ENCODE measurements at places on chromosomes 2 and 18.
A peak's percentile ranks its signal among the peaks of the same experiment; 100 is the strongest.

- DNase-seq, result no peak
Observed at GRCh38 chr2:153105829-153106578, 372.6 kb downstream of the RPRM start.

- no peak for DNase-seq
Observed at GRCh38 chr2:145267451-145267850, 747.5 kb upstream of the ZEB2 start.

- DNase-seq, result peak; percentile 88
Observed at GRCh38 chr2:58046585-58047372, at the start of gene VRK2. Gene VRK2, plus strand, starts transcription at chr2:58046806. Its CDS starts 2,026 bp downstream, at chr2:58048832.

GRCh38 chr2:119494163-119494790 is 30.0 kb downstream of the SCTR start:
- DNase-seq, result no peak

GRCh38 chr2:193253014-193253530 is 1058.3 kb upstream of the TMEFF2 start:
- DNase-seq, result no peak

DNA sequence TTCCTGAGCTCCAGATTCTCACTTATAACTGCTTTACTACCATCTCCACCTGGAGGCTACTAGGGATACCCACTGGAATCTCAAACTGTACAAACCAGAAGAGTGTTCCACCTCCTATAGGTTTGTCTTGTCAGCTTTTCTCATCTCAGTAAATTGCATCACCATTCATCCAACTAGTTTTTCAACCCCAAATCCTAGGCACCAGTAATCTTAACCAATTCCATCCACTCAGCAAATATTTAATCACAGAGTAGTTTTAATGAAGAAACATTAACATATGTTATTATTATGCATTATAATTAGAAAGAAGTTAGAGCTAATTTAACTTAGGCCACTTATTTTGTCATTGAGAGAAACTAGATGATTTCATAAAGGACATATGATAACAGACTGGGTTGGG is 635.0 kb downstream of the DCDC2C start:
- no peak for DNase-seq

DNA sequence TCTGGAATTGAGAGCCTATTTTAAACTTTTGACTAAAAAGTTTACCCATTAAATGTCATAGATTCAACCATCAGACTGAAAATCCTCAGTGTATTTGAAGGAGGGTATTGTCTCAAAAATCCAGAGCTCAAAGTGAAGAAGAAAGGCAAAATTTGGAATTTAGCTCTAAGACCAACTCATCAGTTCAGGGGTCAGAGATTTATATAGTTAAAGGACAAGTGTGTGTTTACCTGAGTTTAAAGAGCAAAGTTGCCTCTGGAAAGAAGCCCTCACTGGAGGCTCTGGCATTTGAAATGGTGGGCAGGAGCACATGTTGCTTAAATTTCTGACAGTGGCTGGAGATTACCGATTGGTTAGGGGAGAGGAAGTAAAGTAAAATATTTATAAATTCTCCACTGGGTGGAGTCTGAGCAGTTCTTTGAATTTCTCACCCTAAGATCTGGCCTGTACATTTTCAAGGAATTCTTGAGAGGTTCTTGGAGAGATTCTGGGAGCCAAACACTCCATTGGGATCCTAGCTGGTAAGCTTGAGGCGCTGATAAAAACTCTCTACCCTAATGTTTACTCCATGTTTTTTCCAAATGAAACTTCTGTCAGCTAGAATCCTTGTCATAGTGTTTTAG is at the start of gene KYNU:
Gene KYNU, plus strand, starts transcription at position 449 of the 623 bp plus-strand sequence. CDS start 7,704 bp downstream, outside the sequence.
- no peak for DNase-seq

DNA sequence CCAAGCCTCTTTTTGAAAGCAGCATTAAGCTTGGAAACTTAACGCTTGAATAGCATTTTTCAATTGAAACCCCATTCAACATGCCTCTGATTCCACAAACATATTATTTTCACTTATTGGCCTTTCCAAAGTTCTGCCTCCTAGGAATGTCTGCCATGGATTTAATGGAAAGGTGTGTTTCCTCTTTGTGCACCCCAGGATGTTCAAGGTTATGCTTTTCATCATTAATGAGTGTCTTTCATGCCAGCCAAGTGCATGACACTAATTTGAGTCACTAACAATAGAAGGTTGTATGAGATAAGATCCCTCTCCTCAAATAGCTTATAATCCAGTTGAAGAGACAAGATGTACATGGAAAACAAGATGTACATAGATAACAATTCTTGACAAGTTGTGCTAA is 84.7 kb downstream of the ALPK2 start:
- no peak for DNase-seq

GRCh38 chr18:77262643-77263465 is 13.2 kb downstream of the GALR1 start:
- DNase-seq, result no peak

- no peak for DNase-seq
Observed at GRCh38 chr18:67901573-67901972, 385.1 kb upstream of the DSEL start.

GRCh38 chr2:238635647-238636051 is 208.9 kb downstream of the ASB1 start:
- DNase-seq, result no peak

- no peak for DNase-seq
Observed at GRCh38 chr18:55447672-55448018, 140.3 kb downstream of the TCF4 start.

- peak; percentile 71 for DNase-seq
Observed at GRCh38 chr2:172437419-172438341, 10.3 kb downstream of the ITGA6 start.

- no peak for DNase-seq
Observed at GRCh38 chr2:48927355-48927754, 171.8 kb upstream of the LHCGR start.

- DNase-seq, result peak; percentile 17
Observed at GRCh38 chr2:219060821-219061791, at the start of gene IHH. Gene IHH, minus strand, starts transcription at chr2:219060921. Its CDS starts 454 bp downstream, at chr2:219060467.

GRCh38 chr2:222862106-222862908 is 1.5 kb downstream of the ACSL3 start:
- no peak for DNase-seq

- no peak for DNase-seq
Observed at GRCh38 chr2:133718688-133719201, 150.5 kb upstream of the NCKAP5 start.

DNA sequence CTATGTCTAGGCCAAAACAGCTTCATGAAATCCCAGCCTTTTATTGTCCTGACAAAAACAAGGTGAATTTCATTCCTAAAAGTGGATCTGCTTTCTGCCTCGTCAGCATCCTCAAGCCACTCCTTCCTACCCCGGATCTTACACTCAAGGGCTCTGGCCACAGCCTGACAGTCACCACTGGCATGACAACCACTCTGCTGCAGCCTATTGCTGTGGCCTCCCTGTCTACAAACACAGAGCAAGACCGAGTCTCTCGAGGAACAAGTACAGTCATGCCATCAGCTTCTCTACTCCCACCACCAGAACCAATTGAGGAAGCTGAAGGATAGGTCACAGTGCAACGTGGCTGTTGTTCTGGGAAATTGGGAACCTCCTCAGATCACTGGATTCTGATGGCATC is 106.1 kb downstream of the ICA1L start:
- DNase-seq, result no peak

DNA sequence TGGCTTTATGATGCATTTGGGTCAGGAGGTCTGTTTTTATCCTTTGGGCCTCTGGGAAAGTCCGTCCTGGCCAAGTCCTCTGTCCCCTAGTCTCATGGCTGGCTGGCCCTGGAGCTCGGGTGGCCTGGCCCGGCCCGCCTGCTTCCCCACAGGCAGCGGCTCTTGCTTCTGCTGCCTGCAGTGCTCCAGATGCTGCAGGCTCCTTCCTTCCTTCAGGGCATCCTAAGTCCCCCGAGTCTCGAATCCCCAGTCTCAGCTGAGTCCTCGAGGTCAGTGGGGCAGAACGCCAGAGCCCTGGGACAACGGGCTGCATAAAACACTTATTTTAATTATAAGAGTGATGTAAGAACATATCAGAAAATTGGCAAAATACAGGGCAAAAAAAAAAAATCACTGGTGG is 71.2 kb downstream of the HPCAL1 start:
- DNase-seq, result no peak

DNA sequence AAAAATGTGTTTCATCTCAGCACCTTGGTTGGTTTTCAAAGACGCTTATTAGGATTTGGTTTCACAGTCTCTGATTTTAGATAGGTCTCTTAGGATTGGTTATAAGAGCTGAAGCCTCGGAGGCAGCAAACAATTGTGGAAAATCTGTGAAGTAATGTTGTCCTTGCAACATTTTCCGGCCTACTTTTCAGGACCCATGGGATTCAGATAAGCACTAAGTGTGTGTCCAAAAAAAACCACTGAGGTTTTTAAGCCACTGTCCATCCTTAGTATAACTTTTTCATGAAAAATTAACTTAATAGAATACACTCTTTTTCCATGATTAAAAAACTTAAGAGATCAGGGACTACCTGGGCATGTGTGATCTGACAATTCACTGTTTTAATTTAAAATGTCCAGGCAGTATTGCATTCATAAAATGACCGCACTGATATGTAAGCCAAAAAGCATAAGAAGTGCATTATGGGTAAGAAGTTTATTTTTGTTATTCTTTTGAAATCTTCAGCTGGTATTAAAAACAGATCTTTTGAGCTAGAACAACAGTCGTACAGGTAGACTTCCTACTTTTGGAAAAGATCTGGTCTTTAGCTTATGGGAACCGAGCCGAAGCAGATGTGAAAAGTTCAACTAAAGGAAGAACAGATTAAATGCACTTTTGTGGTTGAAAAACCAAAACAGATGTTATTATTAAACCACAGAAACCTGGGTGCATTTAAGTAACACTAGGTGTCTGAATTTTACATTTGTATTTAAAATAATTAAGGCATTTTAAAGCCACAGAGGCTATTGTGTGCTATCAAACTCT is 479.4 kb upstream of the ZEB2 start:
- DNase-seq, result no peak

- no peak for DNase-seq
Observed at GRCh38 chr2:19854596-19855541, 46.9 kb downstream of the TTC32 start.

DNA sequence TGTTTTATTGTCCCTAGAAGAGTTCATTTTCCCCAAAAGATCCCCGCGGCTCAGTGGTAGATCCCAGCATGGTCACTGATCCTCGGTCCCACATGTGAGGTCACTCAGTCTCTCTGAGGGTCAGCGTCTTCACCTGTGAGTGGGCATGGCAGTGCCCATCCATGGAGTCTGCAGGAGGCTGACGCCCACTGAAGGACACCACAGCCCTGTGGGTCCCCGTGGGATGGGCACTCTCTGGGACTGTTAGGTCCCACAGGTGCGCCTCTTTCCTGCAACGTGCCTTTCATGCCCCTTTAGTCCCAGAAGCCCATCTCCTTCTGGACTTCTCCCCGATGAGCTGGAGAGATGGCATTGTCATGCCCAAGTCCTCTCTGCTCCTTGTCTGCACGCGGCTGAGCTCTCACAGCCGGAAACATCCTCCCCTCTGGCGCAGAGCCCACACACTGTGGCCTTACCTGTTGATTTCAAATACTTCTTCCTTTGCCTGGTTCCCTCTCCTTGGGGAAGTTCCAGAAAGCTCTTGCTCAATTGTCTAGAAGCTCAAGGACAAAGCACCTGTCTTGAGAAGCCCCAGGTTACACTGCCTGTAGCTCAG is 75.9 kb downstream of the PTGR3 start:
- DNase-seq, result no peak

GRCh38 chr2:152335726-152336118 is 748 bp downstream of the FMNL2 start:
- DNase-seq, result peak; percentile 24

- no peak for DNase-seq
Observed at GRCh38 chr2:42823744-42824453, 31.5 kb upstream of the HAAO start.

- no peak for DNase-seq
Observed at GRCh38 chr2:13686262-13686661, 946.3 kb upstream of the LRATD1 start.

GRCh38 chr18:73365018-73365417 is 497.2 kb upstream of the NETO1 start:
- DNase-seq, result no peak

DNA sequence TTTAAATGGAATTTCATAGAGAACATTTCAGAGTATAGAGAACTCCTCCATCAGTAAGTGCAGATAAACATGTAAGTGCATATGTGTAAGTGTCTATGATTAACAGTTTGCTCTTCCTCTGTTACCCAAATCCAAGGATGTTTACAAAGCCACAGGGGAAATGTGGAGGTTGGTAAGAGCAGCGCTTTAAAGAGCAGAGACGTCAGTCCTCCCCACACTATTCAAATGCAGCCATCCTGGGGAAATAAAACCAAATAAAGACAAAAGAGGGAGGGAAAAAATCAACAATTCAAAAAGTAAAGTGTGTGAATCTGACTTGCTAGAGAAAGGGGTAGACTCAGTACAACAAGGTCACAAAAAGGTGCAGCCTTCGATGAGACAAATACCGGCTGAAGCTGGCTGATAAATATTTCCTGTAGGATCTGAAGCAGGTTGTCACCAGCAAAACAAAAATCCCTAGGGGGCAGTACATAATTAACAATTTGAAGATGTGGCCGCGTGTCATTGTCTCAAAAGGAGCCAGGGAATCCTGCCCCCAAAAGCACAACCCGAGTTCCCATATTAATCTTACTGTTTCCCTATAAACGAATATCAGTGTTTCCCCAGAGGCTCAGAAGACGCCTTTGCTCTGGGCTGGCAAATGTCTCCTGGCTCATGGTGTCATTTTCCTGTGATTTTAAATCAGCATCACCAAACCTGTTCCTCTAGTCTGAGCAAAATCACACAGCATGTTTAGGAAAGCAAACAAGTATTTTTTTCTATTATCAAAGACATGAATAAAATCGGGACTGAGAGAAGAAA is 216.5 kb downstream of the CDCA7 start:
- no peak for DNase-seq

- no peak for DNase-seq
Observed at GRCh38 chr2:157216286-157216965, 41.1 kb upstream of the GALNT5 start.

GRCh38 chr2:176535467-176536113 is 266.3 kb downstream of the MTX2 start:
- no peak for DNase-seq

GRCh38 chr2:53334610-53335009 is 433.0 kb upstream of the CHAC2 start:
- DNase-seq, result no peak

DNA sequence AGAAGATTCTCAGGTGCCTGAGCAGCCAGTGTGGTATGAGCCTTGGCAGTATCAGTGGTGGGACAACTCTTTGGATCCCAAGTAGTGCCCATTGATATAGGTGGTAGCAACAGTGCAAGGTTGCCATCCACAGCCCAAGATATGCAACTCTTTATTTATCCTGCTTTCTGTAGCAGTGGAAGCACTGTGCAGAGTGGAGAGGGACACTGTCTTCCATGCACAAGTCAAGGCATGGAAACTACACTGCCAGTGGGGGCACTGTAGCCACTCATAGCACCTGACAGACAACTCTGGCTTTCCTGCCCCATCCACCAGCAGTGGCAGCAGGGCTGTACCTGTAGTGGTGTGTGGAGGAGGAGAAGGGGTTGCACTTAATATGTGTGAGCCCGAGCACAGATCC is 409.6 kb upstream of the TMEFF2 start:
- DNase-seq, result no peak

All from activated T-cell treated with anti-CD3 and anti-CD28 coated beads, Interleukin-2, amount 50 U/mL, for 72 hours (primary cell).